ENCODE measurements at places on chromosomes 13 and 19.

GRCh38 chr13:93409001-93409400, 182.4 kb downstream of the GPC6 start:
- DNase-seq: no peak

DNA sequence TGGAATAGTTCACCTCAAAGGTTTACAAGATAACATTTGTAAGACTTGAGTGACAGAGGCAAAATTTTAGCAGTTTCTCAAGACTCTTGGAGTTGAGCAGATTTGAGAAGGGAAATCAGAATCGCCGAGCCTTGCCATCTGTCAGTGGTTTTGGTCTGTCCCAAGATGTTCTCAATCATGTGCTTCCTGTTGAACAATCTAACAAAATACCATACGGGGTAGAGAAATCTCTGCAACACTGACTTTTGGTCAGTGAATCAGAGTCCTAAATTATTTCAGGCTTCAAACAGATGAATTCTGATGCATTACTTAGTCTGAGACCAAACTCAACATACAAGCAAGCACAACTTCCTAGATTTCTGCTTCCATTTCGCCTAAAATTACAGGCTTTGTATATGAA, 3.8 kb downstream of the KCTD12 start:
- DNase-seq: no peak

DNA sequence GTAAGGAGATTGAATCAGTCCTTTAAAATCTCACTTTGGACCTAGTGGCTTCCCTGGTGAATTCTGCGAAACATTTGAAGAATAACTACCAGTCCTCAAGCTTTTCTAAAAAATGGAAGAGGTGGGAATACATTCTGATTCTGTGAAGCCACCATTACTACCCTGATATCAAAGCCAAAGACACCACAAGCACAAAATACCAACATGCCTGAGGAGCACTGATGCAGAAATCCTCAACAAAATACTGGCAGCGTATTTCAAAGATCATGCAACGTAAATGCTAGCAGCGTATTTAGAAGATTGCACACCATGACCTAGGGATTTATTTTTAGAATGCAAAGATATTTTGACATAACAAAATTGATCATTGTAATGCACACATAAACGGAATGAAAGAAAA, 14.4 kb downstream of the ATP4B start:
- no peak for DNase-seq

DNA sequence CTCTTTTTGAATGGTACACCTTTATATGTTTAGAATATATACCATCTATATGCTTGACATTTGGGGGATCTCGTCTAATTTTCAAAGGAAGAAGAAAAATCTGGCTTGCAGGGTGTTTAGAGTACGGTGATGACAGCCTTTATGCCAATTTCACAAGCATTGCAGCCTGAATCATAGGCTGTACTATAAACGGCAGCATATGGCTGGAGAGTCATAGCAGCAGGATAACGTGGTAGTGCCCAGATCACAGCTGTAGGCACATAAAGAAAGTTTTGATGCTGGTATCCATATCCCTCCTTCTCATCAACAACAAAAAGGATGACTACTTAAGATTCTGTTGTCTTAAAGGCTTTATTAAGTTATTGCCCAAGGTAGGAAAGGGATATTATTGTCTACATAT, 253.0 kb downstream of the PCDH9 start:
- DNase-seq: no peak

DNA sequence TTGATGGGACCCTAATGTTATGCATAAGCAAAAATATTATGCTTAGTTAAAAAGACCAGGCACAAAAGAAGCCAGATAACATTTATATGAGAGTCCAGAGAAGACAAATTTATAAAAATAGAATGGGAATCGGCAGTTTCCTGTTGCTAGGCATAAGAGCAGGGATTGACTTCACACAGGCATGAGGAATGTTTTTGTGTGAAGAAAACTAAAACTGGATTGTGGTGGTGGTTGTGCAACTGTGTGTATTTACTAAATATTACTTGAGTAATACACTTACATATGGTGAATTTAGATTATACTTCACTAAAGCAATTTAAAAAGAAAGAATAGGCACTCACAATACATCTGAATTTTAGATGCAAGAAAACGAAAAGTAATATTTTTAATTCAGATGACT, 108.3 kb downstream of the SLITRK1 start:
- DNase-seq: no peak

GRCh38 chr19:49244256-49244655, 80.7 kb downstream of the SLC6A16 start:
- no peak for DNase-seq

GRCh38 chr19:44356383-44357111, at the start of gene ZNF112:
ZNF112 (minus strand) TSS chr19:44356680; CDS start chr19:44340539, 16,141 bp downstream.
- peak; percentile 90 for DNase-seq

- no peak for DNase-seq
Observed at GRCh38 chr19:40394816-40395210, 4.8 kb upstream of the HIPK4 start.

Measured in NCI-H510A (cell line).